ENCODE measurements at places on chromosomes 5 and 9.
A peak's percentile ranks its signal among the peaks of the same experiment; 100 is the strongest.

GRCh38 chr5:96876292-96876850 is at the start of gene ERAP2:
ERAP2 (plus strand) TSS chr5:96876500; CDS start chr5:96879686, 3,186 bp downstream.
- H3K27me3 ChIP-seq = no peaks in the 10 kb centered on the region
- H3K4me3 ChIP-seq = peak within 1 kb of the TSS; percentile 86
- H3K4me1 ChIP-seq = peaks cover 19% of the 10 kb centered on the region

DNA sequence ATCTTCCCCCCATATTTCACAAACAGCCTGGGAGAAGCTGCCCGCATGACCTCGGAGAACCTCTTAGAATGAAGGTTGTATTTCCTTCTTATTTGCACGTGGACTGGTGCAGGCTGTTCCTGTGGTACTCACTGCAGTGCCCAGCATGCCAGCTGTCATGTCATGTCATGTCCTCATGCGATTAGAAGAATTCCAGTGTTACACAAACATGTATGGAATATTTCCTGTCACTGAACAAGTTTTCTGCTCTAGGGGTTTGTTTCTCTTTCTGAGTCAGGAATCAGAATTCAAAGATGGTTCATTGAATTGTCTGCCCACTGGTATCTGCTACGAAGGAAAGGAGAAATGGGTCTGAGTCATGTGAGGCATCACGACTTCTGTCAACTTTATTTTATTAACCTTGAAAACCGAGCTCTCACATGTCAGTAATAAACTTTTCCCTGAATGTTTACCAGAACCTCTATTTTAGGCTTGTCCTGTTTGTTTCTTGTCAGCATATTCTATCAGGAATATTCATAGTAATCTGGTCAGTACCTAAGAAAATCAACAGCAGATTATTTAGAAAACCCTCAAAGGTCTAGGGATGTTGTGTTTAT is 415.6 kb downstream of the GADD45G start:
- H3K27me3 ChIP-seq = no peaks in the 10 kb centered on the region
- no peak overlapping the region for H3K27ac ChIP-seq
- no peaks in the 10 kb centered on the region for H3K36me3 ChIP-seq
- no peak overlapping the region for H3K4me3 ChIP-seq
- no peak for DNase-seq

DNA sequence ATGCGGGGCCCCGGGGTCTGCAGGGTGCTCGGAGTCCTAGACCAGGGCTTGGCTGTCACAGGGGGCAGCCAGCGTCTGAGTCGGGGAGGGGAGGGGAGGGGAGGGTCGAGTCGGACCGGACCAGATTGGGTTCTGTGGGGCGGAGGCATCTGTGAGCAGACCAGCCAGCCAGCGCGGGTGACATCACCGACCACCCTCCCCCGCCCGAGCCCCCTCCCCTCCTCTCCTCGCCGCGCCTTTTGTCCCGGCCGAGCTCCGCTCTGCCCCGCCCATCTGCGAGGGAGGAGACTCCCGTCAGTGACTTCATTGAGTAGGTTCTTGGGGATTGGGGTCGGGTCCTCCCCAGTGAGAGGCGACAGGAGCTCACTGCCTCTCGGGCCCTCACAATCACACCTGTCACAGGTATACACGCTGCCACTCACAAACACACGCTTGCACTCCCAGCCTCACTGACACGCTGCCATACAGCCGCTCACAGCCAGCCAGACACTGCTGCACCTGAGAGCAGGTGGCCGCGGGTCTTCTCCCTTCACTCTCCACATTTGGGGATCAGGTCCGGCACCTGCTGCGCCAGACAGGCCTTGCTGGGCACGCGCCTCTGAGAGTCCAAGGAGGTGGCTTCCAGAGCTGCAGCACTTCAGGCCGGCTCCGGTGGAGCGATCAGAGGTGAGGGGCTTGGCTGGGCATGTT is 546 bp downstream of the DNAJB5 start:
- DNase-seq = peak; percentile 56
- H3K4me1 ChIP-seq = peaks cover 64% of the 10 kb centered on the region
- H3K27me3 ChIP-seq = peaks cover 8% of the 10 kb centered on the region
- H3K4me3 ChIP-seq = peak overlapping the region; percentile 73
- peaks cover 2% of the 10 kb centered on the region for H3K36me3 ChIP-seq

DNA sequence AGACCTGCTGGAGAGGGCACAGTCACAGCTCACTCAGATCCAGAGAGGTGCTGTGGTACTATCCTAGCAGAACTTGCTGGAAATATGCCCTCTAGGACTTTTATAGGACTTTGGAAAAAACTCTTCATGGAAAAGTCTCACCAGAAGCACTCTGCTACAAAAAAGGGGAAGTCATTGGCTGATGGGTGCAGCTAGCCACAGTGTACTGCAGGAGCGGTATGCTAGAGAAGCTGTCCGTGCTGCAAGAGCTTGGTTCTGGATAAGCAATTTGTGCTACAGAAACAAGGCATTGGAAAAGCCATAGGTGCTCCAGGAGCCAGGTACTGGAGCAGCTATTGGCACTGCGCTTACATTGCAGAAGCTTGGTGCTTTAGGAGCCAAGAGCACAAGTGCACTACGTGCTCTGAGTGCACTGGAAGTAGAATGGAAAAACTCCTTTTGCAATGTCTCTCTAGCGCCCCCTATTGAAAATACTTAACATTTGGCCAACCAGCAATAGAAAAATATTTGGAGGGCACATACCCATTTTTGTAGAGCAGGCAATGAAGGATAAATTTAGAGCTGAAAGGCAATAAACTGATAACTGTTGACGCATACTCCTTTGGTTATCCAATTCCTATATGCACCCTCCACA is 83.4 kb downstream of the MEGF10 start:
- no peak for DNase-seq
- no peaks in the 10 kb centered on the region for H3K36me3 ChIP-seq
- no peaks in the 10 kb centered on the region for H3K4me1 ChIP-seq
- H3K4me3 ChIP-seq = no peak overlapping the region
- H3K27me3 ChIP-seq = no peaks in the 10 kb centered on the region

DNA sequence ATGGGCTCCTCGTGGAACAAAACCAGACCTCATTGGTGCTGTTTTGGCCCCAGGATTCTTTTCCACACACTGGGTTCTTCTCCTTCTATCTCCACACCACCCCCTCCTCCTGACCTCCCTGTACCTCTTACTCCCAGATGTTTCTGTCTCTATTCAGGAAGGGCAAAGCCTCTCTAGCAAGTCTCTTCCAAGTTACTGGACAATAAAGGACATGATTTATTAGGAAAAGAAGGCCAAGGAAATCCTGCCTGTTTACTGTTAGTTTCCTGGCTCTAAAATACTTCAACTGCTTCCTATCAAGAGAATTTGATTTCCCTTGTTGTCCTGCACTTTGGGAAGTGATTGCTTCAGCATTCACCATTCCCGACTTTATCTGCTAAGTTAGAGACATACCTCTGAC is 262.0 kb downstream of the SAXO1 start:
- no peak for DNase-seq
- H3K27me3 ChIP-seq = no peaks in the 10 kb centered on the region
- H3K27ac ChIP-seq = no peak overlapping the region
- H3K4me1 ChIP-seq = no peaks in the 10 kb centered on the region
- H3K36me3 ChIP-seq = no peaks in the 10 kb centered on the region

GRCh38 chr5:65394087-65394486 is 87.6 kb downstream of the ADAMTS6 start:
- H3K4me3 ChIP-seq = no peak overlapping the region
- no peaks in the 10 kb centered on the region for H3K4me1 ChIP-seq
- no peaks in the 10 kb centered on the region for H3K36me3 ChIP-seq

DNA sequence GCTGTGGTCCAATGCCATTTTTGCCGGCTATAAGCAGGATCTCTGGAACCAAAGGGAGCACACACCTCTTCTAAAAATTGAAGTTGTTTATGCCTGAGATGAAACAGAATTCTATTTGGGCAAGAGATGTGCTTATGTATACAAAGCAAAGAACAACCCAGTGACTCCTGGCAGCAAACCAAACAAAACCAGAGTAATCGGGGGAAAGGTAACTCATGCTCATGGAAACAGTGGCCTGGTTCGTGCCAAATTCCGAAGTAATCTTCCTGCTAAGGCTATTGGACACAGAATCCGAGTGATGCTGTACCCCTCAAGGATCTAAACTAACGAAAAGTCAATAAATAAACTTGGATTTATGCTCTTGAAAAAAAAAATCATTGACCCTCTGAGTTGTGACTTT is 178.7 kb downstream of the CEMIP2 start:
- H3K27ac ChIP-seq = no peak overlapping the region
- no peaks in the 10 kb centered on the region for H3K27me3 ChIP-seq
- no peaks in the 10 kb centered on the region for H3K4me1 ChIP-seq

GRCh38 chr9:37906312-37907239 is 2.6 kb upstream of the SLC25A51 start:
- H3K27me3 ChIP-seq = no peaks in the 10 kb centered on the region
- no peaks in the 10 kb centered on the region for H3K36me3 ChIP-seq
- H3K4me3 ChIP-seq = no peak overlapping the region

DNA sequence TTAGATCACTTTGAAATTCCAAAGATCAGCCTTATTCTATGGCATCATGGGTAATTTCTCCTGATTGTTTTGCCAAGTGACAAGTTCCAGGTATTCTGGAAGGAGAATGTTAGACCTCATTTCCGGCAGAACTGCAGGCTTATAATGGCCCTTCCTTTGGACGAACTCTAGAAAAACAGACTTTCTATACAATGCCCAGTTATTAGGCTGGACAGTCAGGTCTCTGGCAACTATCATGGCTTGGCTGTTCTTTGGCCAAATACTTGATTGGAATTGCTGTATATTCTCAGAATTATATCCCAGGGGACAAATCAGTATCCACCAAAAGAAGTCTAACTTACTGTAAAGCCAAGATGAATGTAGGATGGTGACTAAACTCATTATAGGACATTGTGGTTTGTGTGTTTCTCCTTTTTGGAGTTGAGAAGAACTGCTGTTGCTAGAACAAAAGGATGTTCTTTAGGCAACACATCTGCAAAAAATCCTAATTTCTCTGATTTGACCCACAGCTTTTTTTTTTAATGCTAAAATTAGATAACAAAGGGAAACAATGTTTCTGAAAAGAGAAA is 69.0 kb downstream of the ADAMTSL1 start:
- H3K27me3 ChIP-seq = no peaks in the 10 kb centered on the region
- no peaks in the 10 kb centered on the region for H3K36me3 ChIP-seq
- no peak overlapping the region for H3K27ac ChIP-seq

DNA sequence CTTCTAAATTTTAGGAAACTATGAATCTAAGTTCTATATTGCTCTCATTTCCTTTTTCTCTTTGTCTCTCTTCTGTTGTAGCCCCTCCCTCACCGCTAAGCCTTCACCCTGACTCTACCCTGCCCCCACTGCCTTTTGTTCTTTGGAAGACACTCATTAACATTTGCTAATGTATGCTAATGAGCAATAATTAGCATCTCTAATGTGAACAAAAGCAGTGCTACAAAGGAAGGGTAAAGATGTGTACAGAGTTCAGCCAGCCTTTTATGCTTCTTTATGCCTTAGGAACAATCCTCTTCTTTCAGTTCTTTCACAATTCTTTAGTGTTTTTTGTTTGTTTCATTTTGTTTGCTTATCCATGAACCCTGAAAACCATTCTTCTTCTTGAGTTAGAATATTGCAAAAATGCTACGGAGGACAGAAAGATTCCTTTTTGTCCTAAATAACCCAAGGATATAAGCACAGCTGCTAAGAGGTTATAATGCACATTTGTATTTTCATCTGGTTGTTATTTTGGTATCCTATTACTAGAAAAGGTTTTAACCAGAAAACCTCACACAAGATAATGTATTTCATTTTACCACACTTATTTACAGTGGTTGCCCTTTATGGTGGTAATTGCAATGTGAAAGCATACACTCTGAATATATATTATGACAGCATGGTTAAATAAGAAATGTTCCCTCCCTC is 159.3 kb downstream of the TMC1 start:
- H3K4me1 ChIP-seq = no peaks in the 10 kb centered on the region
- H3K27me3 ChIP-seq = no peaks in the 10 kb centered on the region
- H3K36me3 ChIP-seq = no peaks in the 10 kb centered on the region
- no peak overlapping the region for H3K27ac ChIP-seq
- no peak for DNase-seq

DNA sequence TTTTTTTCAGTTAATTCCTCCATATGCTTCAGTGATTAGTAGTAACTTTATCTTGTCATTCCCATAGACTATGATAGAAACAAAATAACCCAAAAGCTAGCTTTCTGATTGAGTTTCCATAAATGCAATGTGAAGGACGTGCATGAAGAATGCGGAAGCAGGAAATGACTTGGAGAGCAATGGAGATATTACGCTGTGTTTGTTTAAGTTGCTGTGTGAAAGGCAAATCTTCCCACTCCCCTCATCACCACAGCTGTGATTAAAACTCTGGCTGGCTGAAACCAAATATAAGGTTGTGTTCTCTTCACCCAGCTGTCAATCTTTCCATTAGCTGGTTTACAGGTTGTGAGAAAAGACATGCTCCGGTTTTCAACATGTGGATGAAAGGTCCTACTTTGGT is 83.9 kb downstream of the NR2F1-AS1 start:
- H3K4me1 ChIP-seq = no peaks in the 10 kb centered on the region
- no peaks in the 10 kb centered on the region for H3K27me3 ChIP-seq
- DNase-seq = no peak
- H3K27ac ChIP-seq = no peak overlapping the region
- no peak overlapping the region for H3K4me3 ChIP-seq
